ENCODE measurements at places on chromosomes 7 and 10. TPM values are rescaled to one million over a fixed set of nuclear protein-coding genes. Genes with fewer than 3 reads are reported as not detected.

The GPR37 gene
- total RNA-seq: 18.4 TPM

The GPNMB gene
- total RNA-seq: 1,248 TPM

The EBF3 gene
- 23.6 TPM for total RNA-seq

The STEAP2 gene
- total RNA-seq: 0.80 TPM

The WNT8B gene
- total RNA-seq: not detected

The CISD1 gene
- 43.6 TPM for total RNA-seq

The KCP gene
- total RNA-seq: 0.03 TPM

The WNT16 gene
- not detected for total RNA-seq

The CNTNAP2 gene
- not detected for total RNA-seq

The MKX gene
- not detected for total RNA-seq

The GNAT3 gene
- total RNA-seq: not detected

The TLL2 gene
- total RNA-seq: 0.11 TPM

The CRYGN gene
- not detected for total RNA-seq

The CD36 gene
- total RNA-seq: 35.2 TPM

The TEX36 gene
- not detected for total RNA-seq

The ANXA11 gene
- total RNA-seq: 64.2 TPM

The NUPR2 gene
- not detected for total RNA-seq

The ZNF722 gene
- total RNA-seq: not detected

The GIMAP8 gene
- not detected for total RNA-seq

The SFTPA1 gene
- total RNA-seq: not detected

The CC2D2B gene
- not detected for total RNA-seq

The CALML5 gene
- not detected for total RNA-seq

The DYNC1I1 gene
- total RNA-seq: 19.3 TPM

The TFAM gene
- 72.5 TPM for total RNA-seq

The CYP2E1 gene
- total RNA-seq: not detected

The PDK4 gene
- total RNA-seq: 331 TPM

The RPEL1 gene
- total RNA-seq: 0.05 TPM

The PNLIPRP1 gene
- not detected for total RNA-seq

The ACTL6B gene
- total RNA-seq: not detected

The ENTPD1 gene
- 20.2 TPM for total RNA-seq

The ICA1 gene
- total RNA-seq: 1.7 TPM

The ACBD7 gene
- 0.69 TPM for total RNA-seq

The BMPR1A gene
- 31.6 TPM for total RNA-seq

The CPA5 gene
- not detected for total RNA-seq

The PTPRN2 gene
- total RNA-seq: not detected

The SLC18A3 gene
- not detected for total RNA-seq

The H2BK1 gene
- total RNA-seq: not detected
